Tibial artery (tissue), 4 donors: ENCODE measurements at places on chromosomes 5 and 9.

GRCh38 chr9:128117613-128118471 lies 9.7 kb downstream of the PTGES2 start:
- DNase-seq: peak; percentile 88

DNA sequence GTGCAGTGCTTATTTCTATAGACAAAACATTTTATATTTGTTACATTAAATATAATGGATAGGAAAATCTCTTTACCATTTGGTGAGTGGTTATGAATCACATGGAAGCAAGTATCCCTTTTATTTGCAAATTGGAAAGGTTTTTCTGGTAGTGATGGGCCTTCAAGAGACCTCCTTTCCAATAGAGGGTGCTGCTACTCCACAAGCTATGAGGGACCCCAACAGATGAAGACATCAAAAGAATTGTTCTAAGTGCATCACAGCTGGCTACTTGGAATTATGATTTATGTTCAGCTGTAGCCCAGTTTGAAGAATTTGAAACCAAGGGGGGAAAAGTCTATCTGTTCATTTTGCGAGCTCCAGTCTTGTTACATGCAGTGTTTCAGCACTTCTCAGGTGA lies 493.7 kb upstream of the SGCD start:
- DNase-seq: no peak

GRCh38 chr9:95090023-95090791 lies 227.3 kb downstream of the FANCC start:
- no peak for DNase-seq

DNA sequence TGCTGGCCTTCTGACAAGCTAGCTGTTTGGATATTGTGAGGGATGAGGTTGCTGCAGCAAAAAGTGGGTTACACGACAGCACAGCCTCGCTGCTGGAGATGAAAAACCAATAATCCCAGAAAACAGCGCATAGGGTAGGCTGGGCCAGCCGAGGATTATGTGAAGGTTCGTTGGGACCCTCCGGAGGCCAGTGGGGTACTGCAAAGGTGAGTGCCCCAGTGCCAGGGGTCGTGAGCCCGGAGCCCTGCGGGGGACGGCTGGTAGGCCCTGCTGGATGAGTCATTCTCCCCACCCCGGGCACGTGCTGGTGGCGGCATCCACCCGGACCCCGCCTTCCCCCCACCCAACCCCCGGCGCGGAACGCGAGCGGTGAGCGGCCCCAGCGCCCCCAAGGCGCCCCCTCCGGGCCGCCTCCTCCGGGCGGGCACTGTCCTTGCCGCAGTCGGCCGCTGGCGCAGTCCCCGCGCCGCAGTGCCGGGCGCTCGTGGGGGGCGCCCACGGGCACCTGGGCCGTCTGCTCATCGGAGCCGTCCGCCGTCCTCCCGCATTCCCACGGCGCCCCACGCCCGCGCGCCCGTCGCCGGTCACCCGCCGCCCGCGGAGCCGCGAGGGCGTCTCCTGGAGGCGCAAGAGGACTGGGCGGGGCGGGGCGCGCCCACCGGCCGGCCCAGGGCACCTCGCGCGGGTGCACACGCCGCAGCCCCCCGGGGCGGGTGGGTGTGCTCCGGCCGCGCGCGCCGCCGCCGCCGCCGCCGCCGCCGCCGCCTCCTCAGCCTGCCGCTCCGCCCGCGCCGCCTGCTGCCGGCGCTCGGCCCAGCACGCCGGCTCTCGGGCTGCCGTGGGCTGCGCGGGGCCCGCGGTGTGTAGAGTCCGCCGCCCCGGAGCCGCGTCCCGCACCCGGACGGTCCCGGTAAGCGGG lies at the start of gene PHF24:
Gene PHF24 (plus strand): TSS at position 794 of the 919 bp plus-strand sequence. CDS start 13,014 bp downstream, outside the sequence.
- no peak for DNase-seq

- no peak for DNase-seq
Measured at GRCh38 chr5:155049569-155050383, 36.2 kb downstream of the KIF4B start.

- no peak for DNase-seq
Measured at GRCh38 chr5:143262393-143263174, 140.9 kb downstream of the NR3C1 start.

- DNase-seq: no peak
Measured at GRCh38 chr5:77182367-77182766, 28.1 kb upstream of the PDE8B start.

GRCh38 chr5:106189121-106189809 lies 1481.5 kb downstream of the EFNA5 start:
- no peak for DNase-seq

- DNase-seq: peak; percentile 52
Measured at GRCh38 chr5:72248410-72248981, 71.5 kb downstream of the MRPS27 start.

- DNase-seq: no peak
Measured at GRCh38 chr5:163459462-163459818, 462 bp downstream of the NUDCD2 start.

GRCh38 chr9:14351221-14351836 lies 37.4 kb upstream of the NFIB start:
- no peak for DNase-seq

DNA sequence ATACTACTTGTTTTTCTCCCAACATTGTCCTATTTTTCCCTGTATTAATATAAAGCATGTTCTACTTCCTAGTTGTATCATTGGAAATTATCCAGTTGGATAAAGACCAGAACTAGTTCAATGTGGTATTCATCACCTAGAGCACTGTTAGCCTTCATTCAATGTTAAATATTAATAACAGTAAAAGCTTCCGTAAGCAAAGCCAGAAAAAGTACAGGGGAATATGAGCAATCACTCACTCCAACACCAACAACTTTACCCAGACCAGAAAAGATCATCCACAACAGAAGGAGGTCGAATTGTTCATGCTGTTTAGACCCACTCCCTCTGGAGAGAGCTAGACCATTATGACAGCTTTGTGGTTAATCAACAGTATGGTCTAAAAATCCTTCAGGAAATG lies 728.4 kb downstream of the MAT2B start:
- no peak for DNase-seq

DNA sequence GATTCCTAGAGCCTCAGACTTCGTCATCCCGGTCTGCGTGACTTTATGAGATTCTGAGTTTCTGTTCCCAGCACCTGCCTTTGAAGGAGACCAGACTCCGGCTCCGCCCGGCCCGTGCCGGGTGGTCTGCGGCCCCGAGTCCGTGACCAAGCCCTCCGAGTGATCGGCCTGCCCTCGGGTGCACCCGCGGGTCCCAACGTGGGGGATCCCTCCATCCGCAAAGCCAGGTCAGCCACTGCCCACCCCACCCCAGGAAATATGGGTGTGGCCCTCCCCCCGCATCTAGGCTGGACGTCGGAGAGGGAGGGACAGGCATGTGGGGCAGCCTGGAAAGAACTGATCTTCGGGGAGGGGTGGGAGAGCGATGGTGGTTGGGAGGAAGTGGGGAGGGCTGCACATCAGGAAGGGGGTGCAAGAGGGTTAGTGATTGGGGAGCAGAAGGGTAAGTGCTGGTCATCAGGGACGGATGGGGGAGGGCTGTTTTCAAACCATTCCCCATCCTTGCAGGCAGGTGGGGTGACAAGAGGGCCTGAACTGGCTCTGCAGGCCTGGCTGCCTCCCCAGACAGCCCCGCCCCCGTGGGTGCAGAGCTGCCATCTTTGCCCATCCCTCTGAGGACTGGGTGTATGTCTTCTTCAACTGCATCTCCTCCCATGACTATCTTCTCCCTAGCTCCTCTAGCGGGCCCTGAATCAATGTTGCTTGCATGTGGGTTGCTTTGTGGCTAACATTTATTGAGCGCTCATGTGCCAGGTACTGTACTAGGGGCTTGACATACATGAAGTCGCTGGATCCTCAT lies 747 bp downstream of the LRSAM1 start:
- DNase-seq: peak; percentile 81

DNA sequence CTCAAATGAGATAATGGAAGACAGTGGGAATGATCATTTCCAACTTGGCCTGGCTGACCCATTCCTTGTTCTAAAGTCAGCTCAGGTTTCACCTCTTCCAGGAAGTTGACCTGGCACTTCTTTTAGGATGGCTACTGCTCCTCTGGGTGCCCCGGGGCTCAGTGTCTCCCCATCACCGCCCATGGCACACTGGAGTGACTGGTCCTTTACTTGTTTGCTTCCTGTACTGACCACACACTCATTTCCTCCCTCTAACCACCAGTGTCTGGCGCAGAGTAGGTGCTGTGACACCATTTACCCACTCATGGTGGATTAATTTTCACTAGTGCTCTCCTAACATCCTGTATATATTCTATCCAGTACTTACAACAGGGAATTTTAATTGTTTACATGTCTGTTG lies 183.5 kb downstream of the CDK5RAP2 start:
- DNase-seq: no peak

DNA sequence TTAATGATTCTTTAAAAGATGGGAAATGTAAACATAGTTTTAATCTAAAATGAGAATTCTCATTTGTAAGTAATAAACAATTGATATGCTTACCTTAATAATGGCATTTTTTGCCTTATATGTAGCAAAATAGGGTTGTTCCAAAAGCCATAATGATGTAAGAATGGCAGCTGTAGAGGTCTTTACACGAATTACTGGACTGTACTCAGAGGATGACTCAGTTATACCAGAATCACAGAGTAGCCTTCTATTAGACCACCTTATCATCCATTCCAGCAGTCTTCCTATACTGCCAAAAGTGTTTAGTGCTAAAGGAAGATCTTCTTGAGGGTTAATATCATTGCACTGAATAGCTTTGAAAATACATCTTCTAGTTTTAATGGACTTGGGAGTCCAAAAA lies 66.5 kb downstream of the CPLANE1 start:
- DNase-seq: no peak

DNA sequence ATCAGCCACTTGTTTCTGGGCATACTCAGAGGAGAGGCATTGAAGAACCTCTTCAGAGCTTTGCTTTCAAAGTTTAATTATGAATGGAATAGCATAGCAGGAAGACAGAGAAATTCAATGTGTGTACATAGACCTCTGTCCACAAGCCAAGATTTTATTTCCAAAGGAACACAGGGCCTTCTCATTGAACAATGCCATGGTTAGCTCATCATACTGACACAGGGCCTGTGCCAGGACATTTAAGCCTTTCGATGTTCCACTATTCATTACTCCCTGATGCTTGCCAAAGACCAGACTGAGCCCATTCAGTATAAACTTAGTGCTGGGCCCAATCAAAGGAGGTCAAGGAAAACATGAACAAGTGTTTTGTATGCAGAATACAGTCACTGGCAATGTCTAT lies 280.8 kb downstream of the FBXL17 start:
- DNase-seq: no peak

- no peak for DNase-seq
Measured at GRCh38 chr5:172546196-172546595, 91.9 kb upstream of the SH3PXD2B start.

DNA sequence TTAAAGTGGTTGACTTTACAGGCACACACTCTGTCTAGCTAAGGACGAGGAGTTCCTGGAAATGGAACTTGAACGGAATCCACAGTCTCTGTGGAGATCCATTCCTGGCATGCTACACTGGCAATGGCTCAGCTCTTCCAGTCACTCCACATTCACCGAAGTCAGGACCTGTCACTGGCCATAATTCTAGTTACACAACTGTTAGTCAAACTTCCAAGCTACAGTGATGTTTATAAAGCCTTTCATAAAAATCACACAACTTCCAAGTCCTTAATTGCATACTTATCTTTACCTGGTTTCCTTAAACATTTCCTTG lies 15.7 kb downstream of the CDC14B start:
- peak; percentile 78 for DNase-seq

DNA sequence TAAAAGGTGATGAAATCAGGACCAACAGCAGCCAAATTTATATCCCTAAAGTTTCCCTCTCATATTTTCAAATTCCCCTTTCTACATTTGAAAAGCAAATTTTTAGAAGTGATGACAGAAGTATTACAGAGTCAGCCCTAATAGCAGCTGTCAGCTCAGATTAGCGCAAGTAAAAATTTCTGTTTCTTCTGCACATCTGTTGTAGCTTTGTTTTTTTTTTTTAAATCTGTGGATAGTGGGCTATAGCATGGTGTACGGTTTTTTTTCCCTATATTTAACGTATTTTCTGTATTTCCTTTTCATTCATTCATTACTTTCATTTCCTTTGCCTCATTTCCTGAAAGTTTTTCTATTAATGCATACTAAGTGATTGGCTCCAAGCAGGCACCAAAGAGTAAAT lies 99.1 kb downstream of the MACIR start:
- DNase-seq: no peak

GRCh38 chr9:110282018-110282738 lies 25.9 kb upstream of the TXN start:
- DNase-seq: no peak

GRCh38 chr5:65742565-65743231 lies 20.7 kb downstream of the NLN start:
- DNase-seq: no peak

DNA sequence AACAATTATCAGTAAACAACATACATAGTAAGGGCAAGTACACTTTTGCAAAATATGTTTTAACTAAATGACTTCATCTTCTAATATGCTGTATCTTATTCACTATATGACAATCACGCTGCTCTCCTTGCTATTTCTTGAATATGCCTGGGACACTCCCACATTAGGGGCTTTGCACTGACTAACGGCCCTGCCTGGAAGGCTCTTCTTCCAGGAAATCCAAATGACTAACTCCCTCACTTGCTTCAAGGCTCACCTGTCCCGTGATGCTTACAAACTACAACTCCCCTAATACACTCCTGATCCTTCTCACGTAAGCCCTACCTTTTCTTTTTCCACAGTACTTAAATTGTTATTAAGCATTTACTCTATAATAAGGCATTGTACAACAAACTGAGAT lies 10.6 kb downstream of the ERP44 start:
- no peak for DNase-seq

- no peak for DNase-seq
Measured at GRCh38 chr9:112699230-112699629, 18.7 kb downstream of the INIP start.

- DNase-seq: no peak
Measured at GRCh38 chr5:150641824-150642566, 1.5 kb downstream of the SYNPO start.

DNA sequence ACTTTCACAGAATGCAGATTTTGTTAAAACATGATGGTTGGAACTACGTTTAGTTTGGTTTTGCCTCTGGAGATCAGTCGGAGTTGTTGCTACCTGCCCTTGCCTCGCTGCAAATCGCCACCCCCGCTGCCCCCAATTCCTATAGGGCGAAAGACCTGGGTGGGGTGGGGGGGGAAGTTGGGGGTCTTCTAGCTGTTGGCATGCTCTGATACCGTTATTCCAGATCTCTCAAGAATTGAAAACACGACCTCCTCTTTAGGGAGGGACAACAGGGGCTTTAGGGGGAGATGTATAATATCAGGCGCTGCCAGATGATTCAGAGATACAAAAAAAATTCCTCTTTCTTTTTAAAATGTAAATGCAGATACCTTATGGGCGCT lies 36.4 kb upstream of the NFIB start:
- DNase-seq: no peak

DNA sequence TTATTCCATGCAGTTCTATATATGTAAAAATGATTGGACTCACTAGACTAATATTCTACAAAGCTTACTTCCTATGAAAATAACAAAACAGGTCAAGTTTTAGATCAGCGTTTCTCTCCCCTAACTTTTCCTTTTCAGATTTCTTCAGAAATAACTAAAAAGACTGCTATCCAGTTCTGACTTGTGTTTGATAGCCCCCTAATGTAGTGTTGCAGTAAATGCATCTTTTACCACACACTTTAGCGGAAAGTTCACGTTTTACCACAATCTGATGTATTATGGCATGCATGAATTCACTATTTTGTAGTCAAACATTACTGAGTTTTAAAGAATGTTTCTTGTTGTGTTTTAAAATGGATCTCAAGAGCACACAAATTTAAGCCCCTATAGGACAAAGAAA lies 292.7 kb downstream of the RAB3C start:
- no peak for DNase-seq
